ENCODE measurements at places on chromosomes 4 and X.
A peak's percentile ranks its signal among the peaks of the same experiment; 100 is the strongest.

GRCh38 chr4:39118034-39118658, 56.1 kb downstream of the KLHL5 start:
- DNase-seq = peak; percentile 22

- no peak for DNase-seq
These were observed 163.3 kb downstream of the PTCHD1 start for GRCh38 chrX:23497919-23498318.

DNA sequence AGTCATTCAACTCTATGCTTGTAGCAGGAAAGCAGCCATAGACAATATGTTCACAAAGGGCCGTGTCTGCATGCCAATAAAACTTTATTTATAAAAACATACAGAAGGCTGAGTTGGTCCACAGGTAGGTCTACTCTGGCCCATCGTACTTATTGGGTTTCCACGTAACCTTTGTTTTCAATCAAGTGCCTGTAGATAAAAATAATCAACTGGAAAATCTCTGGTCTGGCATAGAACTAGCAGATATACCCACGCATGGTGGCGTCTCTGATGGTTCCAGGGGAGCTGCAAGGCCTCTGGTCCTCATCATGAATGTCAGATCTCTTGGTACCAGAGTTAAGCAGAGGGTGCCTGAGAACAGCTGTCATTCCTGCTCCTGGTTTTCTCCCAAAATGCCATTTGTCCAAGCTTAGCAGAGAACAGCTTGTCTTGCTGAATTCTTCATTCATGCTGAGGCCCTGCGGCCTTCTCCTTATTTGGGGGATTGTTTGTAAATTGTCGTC, 31.4 kb upstream of the JAKMIP1 start:
- DNase-seq = no peak

- no peak for DNase-seq
These were observed 670.7 kb downstream of the PCDH7 start for GRCh38 chr4:31390849-31391248.

DNA sequence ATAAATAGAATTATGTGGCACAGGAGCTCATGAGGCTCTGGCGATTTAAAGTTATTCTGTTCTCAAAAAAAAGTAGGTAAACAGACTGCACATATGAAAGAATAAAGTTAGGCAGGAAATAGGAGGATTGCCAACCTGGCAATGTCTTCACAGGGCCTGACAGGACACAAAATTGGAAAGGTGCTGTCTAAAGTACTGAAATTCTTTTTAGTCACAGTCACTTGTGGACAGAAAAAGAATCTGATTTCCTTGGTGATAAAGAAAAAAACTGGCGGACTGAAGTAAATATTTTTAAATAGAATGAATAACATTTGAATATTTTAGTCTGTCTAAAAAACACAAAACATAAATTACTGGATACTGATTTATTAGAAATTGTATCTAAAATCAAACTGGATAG, 124.4 kb downstream of the VEGFC start:
- no peak for DNase-seq

DNA sequence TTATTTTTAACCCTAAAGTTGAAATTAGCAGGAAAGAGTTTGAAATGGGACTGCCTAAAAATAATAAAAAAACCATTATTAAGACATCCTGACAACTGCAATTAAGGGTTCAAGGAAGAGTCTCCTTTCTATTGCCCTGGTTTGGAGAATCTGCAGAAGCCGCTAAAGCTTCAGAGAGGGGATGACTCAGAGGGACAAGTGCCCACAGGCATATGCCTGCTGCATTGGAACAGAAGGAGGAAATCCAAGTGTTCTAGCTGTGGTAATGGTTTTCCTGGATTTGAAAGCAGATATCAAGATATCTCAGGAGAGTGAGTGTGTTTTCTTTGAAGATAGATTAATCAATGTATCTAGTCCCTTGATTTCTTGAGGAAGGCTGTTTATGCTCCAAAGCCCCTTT, 235.1 kb upstream of the TAPT1 start:
- no peak for DNase-seq

All from CD4-positive, alpha-beta T cell treated with Interleukin-17A for 1 hour (primary cell).